ENCODE measurements at places on chromosomes 12 and 14.

- DNase-seq = no peak
Measured at GRCh38 chr12:129641926-129642325, 261.9 kb downstream of the TMEM132D start.

- DNase-seq = no peak
Measured at GRCh38 chr12:92130999-92131398, 14.6 kb downstream of the BTG1 start.

GRCh38 chr14:31265701-31266398 is 58.3 kb upstream of the HECTD1 start:
- no peak for DNase-seq

- no peak for DNase-seq
Measured at GRCh38 chr14:105517096-105517495, 9.3 kb upstream of the TMEM121 start.

DNA sequence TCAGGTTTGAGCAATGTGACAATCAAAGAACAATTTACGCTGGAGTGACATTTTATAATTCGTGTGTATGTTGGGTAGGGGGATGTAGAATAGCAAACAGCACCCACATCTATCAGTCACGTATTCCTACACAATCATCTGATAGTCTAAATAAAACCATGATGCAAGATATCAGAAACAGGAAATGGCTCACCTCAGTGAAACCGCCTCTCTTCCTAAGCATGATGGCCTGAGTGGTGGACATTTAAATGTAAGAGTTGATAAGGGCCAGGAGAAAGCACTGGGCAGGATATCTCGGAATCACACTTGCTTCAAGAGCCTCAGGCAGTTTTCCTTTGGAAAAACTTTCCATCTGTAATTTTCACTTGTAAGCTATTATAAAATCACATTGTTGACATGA is 128.2 kb downstream of the GRIP1 start:
- DNase-seq = no peak

DNA sequence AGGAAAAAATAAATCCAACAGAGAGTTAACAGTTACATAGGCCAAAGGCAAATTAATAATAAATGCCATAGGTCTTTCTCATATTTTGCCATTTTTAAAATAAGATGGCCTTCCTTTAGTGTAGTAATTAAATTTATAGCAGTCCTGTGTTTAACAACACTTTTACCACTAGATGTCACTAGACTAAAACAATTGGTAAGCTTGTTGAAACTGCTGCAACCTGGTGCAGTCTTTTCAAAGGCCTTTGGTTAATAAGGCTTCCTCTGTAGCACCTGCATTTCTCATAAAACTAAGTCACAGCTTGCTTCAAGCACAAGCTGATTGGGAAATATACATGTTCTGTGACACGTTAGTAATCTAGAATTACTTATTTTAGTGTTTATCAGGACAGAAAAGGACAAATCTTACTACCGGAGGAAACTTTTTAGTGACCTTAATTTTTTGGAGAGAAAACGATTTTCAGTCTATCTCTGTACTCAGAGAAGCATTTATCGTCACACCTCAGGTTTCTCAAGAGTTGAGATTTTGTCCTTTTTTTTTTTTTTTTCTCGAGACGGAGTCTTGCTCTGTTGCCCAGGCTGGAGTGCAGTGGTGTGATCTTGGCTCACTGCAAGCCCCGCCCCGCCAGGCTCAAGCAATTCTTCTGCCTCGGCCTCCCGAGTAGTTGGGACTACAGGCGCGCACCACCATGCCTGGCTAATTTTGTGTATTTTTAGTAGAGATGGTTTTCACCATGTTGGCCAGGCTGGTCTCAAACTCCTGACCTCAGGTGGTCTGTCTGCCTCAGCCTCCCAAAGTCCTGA is 20.0 kb downstream of the BORCS5 start:
- peak; percentile 43 for DNase-seq

GRCh38 chr14:87758876-87759275 is 234.1 kb downstream of the GALC start:
- DNase-seq = no peak

- peak; percentile 81 for DNase-seq
Measured at GRCh38 chr12:1851151-1851701, 30.9 kb downstream of the LRTM2 start.

- peak; percentile 67 for DNase-seq
Measured at GRCh38 chr12:10027721-10028120, 2.8 kb upstream of the CLEC9A start.

GRCh38 chr12:94749890-94750289 is 99.5 kb upstream of the TMCC3 start:
- DNase-seq = no peak

DNA sequence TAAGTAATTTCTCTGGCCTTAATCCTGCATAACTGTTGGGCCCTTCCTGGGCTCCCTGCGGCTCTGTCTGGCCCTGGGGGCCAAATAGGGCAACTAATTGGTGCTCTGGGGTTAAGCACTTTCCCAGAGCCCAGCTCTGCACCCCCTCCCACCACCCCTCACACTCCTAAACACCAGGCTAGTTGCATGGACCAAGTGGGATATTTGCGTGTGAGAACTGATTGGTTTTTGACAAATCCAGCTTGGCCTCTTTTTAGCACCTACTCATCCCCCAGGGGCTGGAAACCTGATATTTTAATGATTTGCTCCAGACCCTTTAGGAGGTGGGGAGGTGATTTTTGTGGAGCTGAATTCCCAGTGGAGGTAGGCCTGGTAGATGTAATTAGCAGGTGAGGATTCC is 91.9 kb downstream of the DICER1 start:
- no peak for DNase-seq

GRCh38 chr12:71555191-71555590 is 108.5 kb downstream of the ZFC3H1 start:
- no peak for DNase-seq

Data from HS-5 (cell line).